NT2/D1 (cell line): ENCODE measurements at places on chromosomes 7 and 10.

DNA sequence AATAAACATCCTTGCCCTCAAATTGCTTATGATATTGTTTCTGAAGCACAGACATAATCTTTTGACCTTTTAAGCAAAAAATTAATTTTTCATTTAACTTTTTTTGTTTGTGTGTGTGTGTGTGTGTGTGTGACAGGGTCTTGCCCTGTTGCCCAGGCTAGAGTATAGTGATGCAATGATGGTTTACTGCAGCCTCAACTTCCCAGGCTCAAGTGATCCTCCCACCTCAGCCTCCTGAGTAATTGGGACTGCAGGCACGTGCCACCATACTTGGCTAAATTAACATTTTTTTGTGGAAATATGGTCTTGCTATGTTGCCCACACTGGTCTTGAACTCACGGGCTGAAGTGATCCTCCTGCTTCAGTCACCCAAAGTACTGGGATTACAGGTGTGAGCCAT lies 68.9 kb downstream of the BMPR1A start:
- no peak for DNase-seq

- DNase-seq = no peak
Measured at GRCh38 chr10:110873951-110874350, 2.2 kb downstream of the PDCD4 start.

DNA sequence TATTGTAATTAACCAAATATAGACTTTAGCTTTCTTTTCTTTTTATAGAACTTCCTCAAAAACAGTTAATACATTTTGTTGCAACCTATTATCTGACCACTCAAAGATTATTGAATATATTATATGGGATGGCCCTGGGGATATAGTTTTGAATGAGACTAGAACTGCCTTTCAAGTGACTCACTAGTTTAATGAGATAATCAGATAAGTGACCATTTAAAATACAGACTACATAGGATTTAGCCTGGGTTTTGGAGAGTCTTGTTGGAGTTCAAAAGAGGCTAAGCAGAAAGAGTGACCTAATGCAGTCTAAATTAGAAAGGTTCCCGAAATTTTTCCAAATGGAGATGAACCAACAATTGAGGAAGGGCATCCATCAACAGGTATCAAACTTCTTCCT lies 305.2 kb upstream of the ETV1 start:
- DNase-seq = no peak

GRCh38 chr7:29809533-29810155 lies 3.3 kb downstream of the WIPF3 start:
- DNase-seq = no peak

GRCh38 chr10:110364531-110364937 lies 59.8 kb upstream of the SMNDC1 start:
- no peak for DNase-seq

DNA sequence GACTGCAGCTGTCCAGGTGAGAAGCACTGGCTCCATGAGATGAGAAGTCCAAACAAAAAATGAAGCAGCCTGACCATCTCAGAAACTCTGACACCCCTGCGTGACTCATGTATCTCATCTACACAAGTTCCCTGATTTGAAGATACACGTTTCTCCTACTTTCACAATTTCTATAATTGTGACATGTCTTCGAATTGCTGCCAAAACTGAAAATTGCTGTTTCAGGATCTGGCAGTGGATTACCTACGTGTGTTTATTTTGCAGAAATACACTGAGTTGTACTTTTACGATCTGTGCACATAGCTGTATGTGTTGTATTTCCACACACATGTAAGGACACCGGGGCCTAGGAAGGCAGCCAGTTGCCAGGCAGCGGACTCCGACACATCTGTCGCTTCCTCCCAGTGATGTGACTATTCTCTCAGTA lies 53.2 kb downstream of the LARP4B start:
- DNase-seq = no peak

DNA sequence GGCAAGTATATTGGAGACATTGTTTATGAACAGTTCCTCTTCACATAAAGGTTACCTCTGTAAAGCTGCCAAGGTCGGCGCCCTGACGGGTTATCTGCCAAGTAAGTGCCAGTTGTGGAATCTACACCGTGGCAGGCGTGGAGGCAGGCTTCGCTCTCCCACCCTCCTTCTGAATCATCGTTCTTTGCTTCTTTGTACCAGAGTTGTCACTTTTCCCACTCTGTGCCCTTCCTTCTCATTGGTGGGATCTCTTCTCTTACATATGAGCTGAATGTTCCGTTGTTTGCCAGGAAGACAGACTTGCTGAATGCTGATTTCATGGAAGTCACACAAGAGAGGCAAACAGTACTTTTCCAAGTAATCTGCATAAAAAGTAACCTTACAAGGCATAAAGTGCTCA lies 40.6 kb upstream of the PTPRZ1 start:
- no peak for DNase-seq

DNA sequence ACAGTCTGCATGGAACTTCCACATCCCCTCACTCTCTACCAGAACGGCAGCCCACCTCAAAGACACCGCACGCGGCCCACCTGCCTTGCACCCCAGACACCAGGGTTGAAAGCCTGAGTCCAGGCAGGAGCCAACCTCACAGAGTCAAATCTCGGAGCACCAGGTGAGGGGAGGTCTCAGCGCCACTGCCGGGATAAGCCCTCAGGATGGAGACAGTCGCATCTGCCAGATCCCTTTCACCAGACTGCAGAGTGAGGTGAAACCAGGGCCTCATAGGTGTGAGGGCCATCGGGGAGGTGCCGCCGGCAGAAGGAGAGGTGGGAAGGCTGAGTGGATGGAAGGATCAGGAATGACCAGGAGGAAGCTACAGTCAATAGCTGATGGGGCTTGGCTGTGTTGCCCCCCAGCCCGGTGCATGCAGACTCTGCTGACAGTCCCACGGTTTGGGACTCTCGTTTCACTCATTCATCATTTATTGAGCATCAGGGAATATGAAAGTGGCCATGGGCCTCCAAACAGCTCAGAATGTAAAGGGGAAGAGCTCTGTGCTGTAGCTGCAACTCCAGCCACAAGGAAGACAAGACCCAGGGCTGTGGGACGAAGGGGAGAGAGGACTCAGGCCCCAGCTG lies 315.0 kb downstream of the PTPRN2 start:
- no peak for DNase-seq
